ENCODE measurements at places on chromosomes 12 and 14.

DNA sequence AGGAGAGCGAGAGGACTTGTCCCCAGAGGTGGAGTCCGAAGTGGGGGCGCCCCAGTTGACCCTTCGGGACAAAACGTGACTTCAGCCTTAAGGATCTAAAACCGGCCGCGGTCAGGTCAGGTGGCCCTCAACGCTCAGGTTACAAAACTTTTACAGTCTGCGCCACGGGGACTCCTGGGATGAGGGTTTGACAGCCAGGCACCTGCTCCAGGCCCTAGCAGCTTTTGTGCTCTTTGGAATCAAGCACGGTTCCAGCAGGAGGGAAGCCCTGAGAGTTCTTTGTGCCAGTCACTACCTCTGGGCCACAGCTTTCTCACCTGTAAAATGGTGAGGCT lies 337 bp downstream of the ZC2HC1C start:
- DNase-seq, result no peak

GRCh38 chr14:101788016-101788635 lies 26.6 kb downstream of the PPP2R5C start:
- DNase-seq, result no peak

DNA sequence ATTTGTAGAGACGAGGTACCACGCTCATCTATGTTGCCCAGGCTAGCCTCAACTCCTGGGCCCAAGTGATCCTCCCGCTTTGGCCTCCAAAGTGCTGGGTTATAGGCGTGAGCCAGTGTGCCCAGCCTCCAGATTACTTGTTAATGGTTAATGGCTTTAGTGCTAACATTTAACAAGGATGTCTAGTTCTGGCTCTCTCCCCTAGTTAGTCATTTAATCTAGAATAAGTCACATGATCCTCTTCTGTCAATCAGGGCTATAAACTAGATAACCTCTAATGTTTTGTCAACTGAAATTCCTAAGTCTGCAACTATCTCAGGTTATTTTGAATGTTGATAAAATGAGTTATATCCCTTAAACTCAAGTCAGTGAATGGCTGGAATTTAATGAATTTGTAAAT lies 15.7 kb downstream of the ACTR6 start:
- DNase-seq, result no peak

- DNase-seq, result no peak
Observed at GRCh38 chr12:56897844-56898361, 36.3 kb downstream of the SDR9C7 start.

DNA sequence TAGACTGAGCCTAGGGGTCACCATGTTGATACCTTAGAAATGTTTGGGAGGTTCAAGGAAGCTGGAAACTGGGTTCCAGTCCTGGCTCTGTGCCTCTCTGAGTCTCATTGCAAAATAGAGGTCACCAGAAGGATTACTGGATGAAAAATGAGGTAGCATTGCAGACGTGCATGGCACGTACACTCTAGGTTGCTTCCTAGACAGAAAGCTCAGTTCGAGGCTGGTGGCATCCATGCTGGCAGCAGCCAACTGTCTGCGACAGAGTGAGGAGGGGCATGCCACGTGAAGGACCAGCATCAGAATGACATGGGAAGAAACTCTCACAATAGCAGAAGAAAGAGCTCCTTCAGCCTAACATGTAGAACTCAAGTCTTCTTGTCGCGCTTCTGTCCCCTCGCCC lies 4.6 kb upstream of the CYP46A1 start:
- DNase-seq, result no peak

- DNase-seq, result no peak
Observed at GRCh38 chr12:109343677-109344076, 4.0 kb upstream of the MYO1H start.

All from activated CD8-positive, alpha-beta memory T cell treated with anti-CD3 and anti-CD28 coated beads for 1 hour (primary cell).